ENCODE measurements at places on chromosomes 11 and 22. TPM values are rescaled to one million over a fixed set of nuclear protein-coding genes. Genes with fewer than 3 reads are reported as not detected.

COPB1 gene
- total RNA-seq, result 78.1 TPM

DNA sequence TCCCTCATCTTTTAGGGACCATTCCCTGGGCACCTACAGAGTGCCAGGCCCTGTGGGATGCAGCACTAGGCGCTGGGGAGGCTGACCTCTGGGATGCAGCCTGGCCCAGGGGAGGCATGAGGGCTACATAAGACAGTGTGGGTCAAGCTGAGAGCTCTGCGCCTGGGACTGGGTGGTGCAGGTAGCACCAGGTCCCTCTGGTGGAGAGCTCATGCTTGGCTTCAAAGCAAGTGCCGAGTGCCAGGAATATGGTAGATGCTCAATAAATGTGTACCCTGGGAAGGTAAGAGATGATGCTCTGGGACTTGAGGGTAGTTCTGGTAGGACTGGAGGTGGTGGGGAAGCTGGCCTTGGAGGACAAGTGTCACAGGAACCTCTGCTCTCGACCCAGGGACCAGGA lies 2.0 kb upstream of the MPPED1 start:
- no peak for DNase-seq

GRCh38 chr22:37497062-37497599 lies 10.9 kb upstream of the MFNG start:
- no peak for DNase-seq

- no peak for DNase-seq
Observed at GRCh38 chr11:7596975-7597391, 76.3 kb downstream of the CYB5R2 start.

DNA sequence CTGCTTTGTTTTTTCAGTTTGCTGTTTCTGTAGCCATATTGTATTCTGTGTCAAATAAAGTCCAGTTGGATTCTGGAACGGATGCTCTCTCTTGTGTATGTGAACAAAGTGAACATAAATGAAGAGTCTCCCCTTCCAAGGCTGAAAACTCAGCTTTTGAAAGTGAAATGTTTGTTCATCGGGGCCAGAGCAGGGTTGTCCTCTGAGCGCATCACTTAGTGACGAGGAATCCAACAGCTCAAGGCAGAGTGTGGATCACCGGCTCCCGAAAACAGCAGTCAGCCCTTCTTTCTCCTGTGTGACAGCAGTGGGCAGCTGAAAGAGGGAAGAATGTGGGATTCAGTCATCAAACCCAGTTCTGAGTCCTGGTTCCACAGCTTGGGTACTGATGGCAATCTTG lies 21.4 kb downstream of the RBX1 start:
- no peak for DNase-seq

ENTHD1 gene
- total RNA-seq, result 0.23 TPM

DNA sequence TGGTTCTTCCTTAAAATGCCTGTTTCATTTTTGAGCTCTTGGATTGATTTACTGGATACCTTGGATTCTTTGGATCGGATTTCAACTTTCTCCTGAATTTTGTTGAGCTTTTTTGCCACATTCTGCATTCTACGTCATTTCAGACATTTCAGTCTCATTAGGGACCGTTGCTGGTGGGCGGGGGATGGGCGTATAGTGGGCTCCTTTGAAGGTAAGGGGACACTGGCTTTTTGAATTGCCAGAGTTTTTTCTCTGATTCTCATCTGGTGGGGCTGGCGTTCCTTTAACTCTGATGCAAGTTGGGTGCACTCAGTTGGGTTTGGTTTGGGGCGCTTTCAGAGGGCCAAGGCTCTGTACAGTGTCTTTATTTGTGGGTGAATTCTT lies 216.5 kb downstream of the DYNC2H1 start:
- DNase-seq, result no peak

- no peak for DNase-seq
Observed at GRCh38 chr11:20712912-20713311, 43.5 kb downstream of the NELL1 start.

DNA sequence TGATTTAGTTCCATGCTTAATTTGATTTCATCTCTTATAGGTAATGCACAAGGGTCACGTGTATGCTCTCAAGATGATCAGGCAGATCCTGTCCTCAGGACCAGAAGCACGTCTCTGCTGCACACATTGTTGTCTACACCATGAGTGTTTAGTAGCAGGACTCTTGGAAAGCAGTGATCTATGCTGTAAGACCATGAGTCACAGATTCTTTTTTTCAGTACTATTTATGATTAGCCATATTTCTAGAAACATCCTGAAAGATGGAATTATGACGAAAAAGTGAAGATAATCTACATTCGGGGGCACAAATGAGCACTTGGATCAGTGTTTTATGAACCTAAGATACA lies 29.6 kb downstream of the ZBED4 start:
- DNase-seq, result no peak

OR51A7 gene
- not detected for total RNA-seq

GRCh38 chr11:39569789-39570188 lies 1889.7 kb downstream of the LRRC4C start:
- no peak for DNase-seq

BTBD18 gene
- total RNA-seq, result not detected

- no peak for DNase-seq
Observed at GRCh38 chr11:125930076-125930450, 15.8 kb upstream of the VSIG10L2 start.

P4HA3 gene
- not detected for total RNA-seq

APOL4 gene
- total RNA-seq, result 0.22 TPM

- no peak for DNase-seq
Observed at GRCh38 chr22:41500303-41500702, 31.4 kb downstream of the ACO2 start.

XKR3 gene
- total RNA-seq, result not detected

FOLH1 gene
- not detected for total RNA-seq
